ENCODE measurements at places on chromosomes 16 and 17.

DNA sequence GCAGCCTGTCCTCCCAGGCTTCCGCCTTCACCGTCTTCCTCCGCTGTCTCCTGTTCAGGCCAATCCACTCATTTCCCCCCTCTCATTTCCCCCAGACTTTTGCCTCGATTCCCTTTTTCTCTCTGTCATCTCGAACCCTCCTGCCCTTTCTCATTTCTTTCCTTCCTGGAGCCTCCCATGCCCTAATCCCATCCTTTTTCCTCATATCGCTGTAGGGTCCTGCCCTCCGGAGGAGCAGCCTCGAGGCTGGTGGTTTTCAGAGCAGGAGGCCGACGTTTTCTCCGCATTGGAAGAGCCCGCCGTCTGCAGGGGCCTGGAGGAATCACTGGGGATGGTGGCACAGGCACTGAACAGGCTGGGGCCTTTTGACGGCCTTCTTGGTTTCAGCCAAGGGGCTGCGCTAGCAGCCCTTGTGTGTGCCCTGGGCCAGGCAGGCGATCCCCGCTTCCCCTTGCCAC is 597 bp downstream of the OVCA2 start:
- no peak for DNase-seq

GRCh38 chr16:75017670-75018525 is 19.1 kb downstream of the ZNRF1 start:
- DNase-seq, result no peak

- DNase-seq, result no peak
Measured at GRCh38 chr16:64406770-64407181, 715.1 kb downstream of the CDH11 start.

DNA sequence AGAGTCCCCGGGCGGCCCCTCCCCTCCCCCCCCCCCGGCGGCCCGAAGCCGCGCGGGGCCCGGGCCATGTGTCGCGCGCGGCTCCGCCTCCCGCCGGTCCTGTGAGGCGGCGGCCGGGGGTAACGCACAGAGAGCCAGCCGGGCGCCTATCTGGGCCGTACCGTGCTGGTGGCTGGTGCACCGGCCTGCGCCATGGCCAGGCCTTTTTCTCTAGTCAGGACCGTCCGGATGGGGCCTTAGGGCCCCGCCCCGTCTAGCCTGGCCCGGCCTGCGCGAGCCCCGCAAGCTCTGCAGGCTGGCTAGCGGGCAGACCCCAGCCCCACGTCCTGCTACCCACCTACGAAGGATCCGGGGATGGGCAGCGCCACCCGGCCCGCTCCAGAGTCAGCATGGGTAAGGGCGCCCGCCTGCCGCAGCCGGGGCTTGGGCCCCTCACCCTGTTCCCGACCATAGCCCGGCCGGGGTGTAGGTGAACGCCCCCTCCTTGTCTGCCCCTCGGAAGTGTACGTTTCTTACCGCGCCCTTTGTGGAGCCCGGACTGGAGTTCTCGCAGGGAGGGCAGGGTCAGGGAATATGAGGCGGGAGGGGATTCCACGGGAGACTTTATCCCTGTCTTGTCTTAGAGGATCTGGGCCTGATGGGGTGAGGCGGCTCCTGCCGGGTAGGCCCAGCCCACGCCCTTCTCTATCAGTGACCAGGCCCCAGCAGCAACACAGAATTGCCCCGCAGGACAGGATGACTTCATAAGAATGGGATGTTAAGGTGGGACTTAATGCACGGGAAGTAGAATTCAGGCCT is at the start of gene CENPT:
TSS of gene CENPT (minus strand) at position 630 of the 798 bp plus-strand sequence. CDS start 13,834 bp downstream, outside the sequence.
- peak; percentile 75 for DNase-seq

DNA sequence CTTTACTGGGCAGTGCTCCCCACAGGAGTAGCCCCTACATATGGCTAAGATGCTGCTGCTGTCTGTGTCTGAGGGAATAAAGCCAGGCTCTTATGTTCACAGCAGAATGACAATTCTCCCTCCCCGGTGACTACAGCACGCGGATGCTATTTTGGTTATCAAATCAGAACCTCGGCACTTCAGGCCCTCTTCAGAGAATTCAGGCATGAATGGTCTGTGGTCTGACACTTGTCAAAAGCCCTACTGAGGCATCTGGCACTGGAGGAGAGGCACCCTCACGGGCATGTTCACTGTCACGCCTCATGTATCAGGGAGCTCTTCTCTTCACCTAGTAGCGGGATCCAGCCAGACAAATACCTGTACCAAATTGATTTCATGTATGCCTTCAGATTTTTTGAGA is 30.4 kb downstream of the KIAA0513 start:
- DNase-seq, result no peak

DNA sequence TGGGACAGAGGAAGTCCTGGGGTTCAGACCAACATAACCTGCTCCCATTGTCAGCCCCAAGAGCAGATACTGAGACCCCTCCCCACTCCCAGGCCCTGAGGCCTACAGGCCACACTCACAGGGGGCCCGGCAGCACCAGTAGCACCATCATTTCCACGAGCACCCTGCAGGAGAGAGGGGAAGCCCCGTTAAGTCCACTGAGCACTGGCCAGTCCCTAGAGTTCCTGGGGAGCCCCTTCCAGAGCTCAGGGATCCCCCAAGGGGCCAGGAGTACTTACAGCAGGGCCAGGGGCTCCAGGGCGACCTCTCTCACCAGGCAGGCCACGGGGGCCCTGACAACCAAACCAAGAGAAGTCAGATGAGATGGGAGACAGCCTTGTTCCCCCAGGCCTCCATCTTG is 5.4 kb downstream of the COL1A1 start:
- DNase-seq, result no peak

GRCh38 chr16:49740256-49740655 is 115.7 kb downstream of the ZNF423 start:
- no peak for DNase-seq

DNA sequence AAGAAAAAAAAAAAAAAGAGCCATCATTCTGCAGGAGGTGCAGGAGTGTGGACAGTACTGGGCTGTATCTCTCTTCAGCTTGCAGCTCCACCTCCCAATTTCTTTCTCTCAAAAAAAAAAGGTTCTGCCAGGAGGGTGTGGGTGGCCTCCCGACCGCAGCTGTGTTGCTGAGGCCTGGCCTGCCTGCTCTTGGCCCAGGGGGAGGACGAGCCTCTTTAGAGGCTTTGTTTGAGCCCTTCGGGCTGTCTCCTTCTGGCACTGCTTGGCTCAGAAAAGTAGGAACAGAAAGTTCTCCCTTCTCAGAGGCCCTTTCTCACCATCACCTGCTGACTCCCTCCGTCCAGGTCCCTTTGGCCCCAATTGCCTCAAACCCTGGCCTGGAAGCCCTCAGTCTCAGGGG is 22.2 kb upstream of the C17orf107 start:
- DNase-seq, result no peak

- DNase-seq, result peak; percentile 4
Measured at GRCh38 chr17:16814439-16814838, 124.4 kb downstream of the CCDC144A start.

GRCh38 chr17:28528327-28529012 is 22.3 kb downstream of the FOXN1 start:
- no peak for DNase-seq

DNA sequence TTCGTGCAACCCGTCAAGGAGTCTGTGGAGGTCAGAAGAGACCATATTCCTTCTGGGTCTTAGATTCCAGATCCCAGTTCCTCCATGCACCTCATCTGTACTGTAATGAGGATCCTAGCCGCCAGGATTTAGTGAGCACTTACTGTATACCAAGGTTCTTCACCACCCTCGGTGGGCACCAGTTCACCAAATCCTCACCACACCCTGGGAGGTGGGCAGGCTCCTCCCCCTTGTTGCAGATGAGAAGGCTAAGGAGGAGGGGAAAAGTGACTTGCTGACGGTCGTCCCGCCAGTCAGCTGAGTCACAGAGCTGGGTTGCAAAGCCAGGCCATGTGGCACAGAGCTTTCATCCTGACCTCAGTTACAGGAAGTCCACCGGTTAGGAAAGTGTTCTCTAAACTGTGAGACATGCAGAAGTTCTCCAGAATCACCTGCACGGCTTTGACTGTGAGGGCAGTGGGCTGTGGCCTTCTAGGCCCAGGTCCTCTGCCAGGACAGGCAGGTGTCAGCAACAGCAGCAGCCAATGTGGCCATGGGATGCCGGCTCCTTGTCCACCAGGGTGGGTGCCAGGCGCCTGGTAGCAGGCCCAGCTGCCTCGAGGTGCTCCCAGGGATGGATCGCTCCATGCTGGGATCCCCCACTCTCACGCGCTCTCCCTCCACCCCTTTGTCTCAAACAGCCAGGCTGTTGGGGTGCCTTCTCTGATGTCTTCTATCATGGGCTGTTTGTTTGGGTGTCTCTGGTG is 240.3 kb upstream of the GSE1 start:
- DNase-seq, result peak; percentile 81

DNA sequence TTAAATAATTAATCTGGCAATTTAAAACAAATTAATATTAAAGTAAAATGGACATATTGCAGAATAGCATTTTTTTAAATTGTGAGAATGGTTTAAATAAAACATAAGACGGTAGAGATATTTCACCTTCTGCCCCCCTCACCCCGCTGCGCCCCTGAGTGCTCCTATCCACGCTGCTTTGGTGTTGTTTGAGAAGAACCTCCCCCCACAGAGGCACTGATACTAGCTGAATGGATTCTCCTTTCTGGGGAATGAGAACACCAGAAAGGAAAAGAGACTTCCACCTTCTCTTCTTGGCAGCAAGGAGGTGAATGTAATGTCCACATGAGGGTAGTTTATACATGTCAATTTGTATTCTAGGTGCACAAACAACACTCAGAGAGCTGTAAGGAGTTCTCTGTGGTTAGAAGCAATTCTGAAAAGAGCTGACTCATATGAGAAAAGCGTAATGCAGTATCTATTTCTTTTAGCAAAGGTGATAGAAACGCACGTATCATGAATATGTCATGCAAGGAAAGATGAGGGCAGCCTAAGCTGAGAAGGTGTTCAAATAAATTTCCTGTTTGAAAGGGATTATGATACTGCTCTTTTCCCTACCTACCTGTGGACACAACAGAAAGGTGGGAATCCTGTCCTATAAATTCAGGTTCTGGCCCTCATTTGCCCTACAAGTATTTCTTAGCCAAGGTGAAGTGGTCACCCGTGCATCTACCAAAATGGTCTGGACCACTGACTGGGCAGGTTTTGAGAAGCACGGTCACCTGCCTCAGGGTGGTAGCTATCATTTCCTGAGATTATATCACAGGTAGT is 126.9 kb downstream of the PARN start:
- DNase-seq, result no peak

GRCh38 chr17:62809656-62810055 is 1.5 kb upstream of the MARCHF10 start:
- no peak for DNase-seq

- DNase-seq, result no peak
Measured at GRCh38 chr17:1008008-1008761, 11.3 kb downstream of the TIMM22 start.

- DNase-seq, result no peak
Measured at GRCh38 chr17:74554909-74555308, 9.0 kb upstream of the CD300C start.

DNA sequence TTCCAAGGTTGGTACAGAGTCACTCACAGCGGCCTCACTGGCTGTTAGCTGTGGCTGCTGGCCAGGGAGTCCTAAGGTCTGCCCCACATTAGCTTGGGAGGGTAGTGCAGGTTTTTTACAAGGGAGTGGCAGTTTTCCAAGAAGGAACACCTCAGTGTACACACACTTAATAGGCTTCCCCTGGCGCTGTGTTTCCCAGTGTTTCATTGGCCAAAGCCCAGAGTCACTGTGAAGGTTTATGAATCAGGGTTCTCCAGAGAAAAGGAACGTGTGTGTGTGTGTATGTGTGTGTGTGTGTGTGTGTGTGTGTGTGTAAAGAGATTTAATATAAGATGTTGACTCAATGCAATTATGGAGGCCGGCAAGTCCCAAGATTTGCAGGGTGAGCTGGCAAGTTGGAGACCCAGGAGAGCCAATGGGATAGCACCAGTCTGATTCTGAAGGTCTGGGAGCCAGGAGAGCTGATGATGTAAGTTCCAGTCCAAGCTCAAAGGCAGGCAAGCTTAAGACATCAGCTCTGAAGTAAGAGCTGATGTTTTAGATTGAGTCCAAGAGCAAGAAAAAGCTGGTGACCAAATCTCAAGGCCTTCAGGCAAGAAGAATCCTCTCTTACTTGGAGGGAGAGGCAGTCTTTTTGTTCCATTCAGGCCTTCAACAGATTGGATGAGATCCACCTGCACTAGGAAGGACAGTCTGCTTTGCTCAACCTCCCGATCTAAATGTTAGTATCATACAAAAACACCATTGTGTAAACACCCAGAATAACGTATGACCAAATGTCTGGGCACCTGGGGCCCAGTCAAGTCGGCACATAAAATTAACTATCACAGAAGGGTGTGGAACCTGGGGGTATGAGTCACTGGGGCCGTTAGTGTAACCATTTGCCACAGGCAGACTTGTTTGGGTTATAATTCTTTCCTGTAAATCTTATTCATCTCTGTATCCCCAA is 206.8 kb downstream of the PRKCA start:
- DNase-seq, result peak; percentile 60

GRCh38 chr16:68286153-68287074 is 22.1 kb downstream of the SLC7A6 start:
- DNase-seq, result no peak

DNA sequence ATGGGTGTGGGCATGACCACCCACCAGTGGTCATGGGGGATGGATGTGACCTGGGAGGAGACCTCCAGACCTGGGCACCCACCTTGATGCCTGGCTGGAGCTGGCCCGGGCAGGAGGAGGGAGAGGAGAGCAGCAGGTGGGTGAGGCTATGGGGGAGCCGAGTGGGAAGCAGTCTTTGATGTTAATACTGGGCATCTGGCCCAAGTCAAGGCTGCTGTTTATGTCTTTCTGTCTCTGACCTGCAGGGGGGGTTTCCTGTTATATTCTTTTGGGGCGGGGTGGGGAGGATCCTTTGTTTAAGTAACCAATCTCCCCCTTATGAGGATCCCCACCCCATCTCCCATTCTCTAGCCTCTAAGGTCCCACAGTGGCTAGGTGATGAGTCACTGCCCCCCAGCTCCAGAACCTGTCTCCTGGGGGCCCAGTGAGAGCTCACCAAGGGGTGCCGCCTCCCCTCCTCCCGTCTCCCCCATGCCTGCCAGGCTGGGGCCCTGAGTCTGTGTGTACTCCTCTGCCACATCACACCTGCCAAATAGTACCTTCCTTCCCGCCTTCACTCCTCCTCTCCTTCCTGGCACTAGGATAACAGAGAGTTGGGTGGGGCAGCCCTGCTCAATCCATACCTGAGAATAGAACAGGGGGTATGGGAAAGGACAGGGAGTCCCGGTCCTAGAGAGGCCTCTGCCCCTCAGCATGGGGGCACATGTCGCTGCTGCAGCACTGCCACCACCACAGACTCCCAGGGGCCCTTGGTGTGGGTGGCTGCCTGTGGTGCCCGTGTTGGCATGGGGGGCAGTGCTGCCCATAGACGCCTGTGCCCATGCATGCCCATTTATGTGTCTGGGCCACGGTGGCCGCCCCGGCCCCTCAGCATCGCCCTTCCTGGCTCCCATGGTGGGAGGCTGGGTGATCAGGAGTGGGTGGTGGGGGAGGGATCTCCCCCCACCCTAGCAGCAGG is 7.3 kb downstream of the THRA start:
- no peak for DNase-seq

GRCh38 chr16:81810361-81810760 is 31.3 kb downstream of the PLCG2 start:
- DNase-seq, result no peak

DNA sequence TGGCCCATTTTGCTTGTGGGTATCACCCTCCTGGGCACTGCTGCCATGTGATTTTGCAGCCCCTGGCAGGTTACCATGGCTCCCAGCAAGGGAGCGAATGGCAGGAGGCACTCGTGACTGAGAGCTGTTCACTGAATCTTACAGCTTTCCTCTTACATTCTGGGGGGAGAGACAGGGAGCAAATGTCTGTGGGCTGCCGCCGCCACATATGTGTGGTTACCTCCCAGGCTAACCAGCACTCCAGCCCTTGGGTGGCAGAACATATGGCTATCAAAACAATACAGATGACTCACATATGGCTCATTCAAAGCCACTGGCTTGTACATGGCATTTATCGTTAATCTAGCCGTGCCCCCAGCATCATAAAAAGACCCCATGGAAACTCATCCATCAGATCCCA is 19.8 kb downstream of the GTF3C1 start:
- DNase-seq, result peak; percentile 70
